ENCODE measurements at places on chromosomes 3 and 15.

DNA sequence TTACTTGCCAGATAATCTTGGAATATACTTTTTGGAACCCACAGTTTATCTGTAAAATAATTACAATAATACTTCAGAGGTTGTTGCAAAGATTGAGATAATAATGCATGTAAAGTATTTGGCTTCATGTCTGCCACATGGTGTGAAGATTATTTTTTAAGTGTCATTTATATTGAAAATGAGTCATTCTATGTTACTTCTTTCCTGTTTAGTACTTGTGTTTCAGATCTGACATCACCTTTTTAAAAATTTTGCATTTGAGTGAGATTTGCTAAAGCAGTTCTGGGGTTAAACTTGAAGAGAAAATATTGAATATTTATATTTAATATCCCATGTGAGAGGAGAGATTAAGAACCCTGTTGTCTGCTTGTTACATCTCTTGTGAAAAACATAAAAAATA, 31.2 kb downstream of the IQGAP1 start:
- no peak for DNase-seq

- no peak for DNase-seq
Measured at GRCh38 chr15:63573533-63573932, 23.7 kb upstream of the FBXL22 start.

DNA sequence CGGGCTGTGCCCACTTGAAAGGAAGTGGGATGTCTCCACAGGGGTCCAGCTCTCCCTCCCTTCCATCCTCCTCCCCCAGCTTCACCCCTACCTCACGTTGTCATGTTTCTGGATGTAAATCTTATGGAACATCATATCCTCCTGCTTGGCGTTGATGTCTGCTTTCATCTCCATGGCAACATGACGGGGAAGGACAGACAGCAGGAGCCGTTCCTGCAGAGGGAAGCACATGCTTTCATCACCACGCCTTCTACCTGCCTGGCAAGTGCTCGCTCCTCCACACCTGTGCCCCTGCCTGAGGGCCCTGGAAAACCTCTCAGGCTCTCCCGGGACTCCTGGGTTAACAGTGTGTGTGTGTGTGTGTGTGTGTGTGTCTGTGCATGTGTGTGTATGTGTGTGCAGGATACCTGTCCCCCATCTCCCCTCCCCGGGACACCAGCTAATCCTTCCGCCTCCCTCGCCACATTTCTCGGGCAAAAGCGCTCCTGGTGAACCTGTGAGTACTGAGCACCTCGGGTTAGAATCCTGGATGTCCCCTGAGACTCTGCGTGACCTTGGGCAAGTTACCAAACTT, 101.1 kb downstream of the ADCY5 start:
- no peak for DNase-seq

GRCh38 chr3:138062626-138063025, 52.7 kb downstream of the CLDN18 start:
- DNase-seq, result peak; percentile 61

- no peak for DNase-seq
Measured at GRCh38 chr3:195248281-195248680, 22.7 kb downstream of the XXYLT1 start.

GRCh38 chr3:15204005-15204404, 2.0 kb upstream of the CAPN7 start:
- peak; percentile 21 for DNase-seq

DNA sequence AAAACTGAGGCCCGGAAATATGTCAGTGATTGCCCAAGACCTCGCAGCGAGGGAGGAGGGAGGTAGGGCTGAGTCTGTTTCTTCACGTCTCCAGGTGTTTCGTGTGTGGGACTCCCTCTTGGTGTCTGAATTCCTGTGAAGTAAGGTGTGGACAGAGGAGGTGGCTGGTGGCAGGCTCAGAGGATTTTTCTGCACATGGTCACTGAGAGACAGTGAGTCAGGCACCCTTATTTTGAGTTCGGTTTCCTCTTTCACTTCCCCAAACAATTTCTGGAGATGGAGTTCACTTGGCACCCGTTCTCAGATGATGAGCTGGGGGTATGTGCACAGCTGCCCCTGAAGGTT, 46.3 kb upstream of the VPS8 start:
- DNase-seq, result peak; percentile 48

DNA sequence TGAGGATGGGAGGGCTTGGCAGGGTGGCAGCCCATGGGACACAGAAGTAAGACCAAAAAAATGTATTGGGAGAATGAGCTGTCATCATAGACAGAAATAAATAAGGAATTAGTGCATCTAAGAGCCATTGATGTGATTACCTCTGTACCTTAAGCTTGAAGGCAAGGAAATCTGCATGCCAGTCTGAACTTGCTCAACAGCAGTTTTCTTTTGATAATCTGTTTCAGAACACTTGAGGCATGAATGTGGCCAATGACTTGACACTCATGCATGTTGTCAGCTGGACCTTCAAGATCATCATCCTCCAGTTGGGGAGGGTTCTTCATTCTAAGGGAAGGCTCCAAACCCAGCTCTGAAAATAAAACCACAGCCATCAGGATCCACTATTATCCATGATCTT, 148.5 kb downstream of the DCLK3 start:
- DNase-seq, result no peak

- DNase-seq, result no peak
Measured at GRCh38 chr3:37241880-37242279, 67.5 kb upstream of the LRRFIP2 start.

- DNase-seq, result no peak
Measured at GRCh38 chr15:47954196-47954595, 166.6 kb upstream of the SLC24A5 start.

DNA sequence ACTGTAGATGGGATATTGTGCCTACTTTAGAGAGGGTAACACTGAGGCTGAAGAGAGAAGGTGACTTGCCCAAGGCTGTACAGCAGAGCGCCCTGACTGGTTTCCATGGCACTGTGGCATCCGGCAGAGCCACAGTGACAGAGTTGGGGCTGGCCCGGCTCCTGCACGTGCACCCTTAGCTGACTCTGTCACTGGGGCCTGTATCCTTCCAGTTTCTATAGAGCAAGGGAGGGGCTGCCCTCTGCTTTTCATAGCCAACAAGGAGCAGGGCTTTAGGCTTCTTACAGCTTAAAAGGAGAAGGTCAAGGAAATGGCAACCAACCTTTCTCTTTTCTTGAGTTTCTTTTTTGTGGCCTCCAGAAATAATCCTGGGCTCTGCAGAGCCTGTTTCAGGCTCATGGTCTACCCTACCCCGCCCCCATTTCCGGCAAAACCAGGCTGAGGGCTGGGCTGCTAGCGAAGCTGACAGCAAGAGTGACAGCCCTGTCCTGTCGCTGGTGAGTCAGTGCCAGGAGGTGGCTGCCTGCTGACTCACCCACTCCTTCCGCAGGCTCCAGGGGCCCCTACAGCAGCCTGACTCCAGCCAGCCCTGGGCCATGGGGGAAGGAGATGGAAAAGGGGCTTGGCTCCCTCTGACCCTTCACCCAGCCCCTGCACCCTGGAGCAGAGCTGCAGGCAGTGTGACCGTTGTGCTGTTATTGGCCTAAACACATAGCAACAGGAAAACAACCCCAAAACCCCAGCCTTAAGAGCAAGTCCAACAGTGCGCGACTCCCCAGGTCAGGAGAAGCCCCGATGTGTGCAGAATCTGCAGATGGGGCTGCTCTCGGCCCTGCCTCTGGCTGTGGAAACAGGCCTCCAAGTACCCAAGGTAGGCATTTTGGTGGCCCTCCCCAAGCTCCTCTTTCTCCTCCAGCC, 29.8 kb downstream of the SLC6A6 start:
- DNase-seq, result peak; percentile 91

GRCh38 chr3:171086914-171087313, 60.4 kb upstream of the SLC2A2 start:
- DNase-seq, result no peak

- no peak for DNase-seq
Measured at GRCh38 chr15:42286445-42287029, 13.3 kb upstream of the TMEM87A start.

DNA sequence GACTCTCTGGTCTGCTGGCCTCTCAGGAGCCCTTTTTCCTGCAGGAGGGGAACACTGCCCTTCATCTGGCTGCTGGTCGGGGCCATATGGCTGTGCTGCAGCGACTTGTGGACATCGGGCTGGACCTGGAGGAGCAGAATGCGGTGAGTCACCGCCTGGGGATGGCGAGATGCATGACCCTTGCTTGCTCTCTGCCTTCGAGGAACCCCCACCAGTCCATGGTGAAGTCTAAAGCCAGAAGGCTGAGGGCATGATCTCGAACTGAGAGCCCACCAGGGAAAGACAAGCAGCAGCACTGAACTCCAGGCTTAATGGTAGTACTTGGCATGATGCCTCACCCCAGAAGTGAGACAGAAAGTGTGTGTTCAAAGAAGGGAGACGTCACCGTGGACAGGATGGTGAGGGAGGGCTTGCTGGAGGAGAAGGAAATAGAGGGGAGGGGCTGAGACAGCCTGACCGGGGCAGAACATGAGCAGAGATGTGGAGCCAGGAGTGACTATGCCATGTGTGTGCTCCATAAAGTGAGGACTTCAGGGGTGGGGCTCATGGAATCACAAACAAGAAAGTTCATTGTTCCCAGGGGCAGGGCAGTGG, 19.2 kb downstream of the ANKDD1A start:
- no peak for DNase-seq

DNA sequence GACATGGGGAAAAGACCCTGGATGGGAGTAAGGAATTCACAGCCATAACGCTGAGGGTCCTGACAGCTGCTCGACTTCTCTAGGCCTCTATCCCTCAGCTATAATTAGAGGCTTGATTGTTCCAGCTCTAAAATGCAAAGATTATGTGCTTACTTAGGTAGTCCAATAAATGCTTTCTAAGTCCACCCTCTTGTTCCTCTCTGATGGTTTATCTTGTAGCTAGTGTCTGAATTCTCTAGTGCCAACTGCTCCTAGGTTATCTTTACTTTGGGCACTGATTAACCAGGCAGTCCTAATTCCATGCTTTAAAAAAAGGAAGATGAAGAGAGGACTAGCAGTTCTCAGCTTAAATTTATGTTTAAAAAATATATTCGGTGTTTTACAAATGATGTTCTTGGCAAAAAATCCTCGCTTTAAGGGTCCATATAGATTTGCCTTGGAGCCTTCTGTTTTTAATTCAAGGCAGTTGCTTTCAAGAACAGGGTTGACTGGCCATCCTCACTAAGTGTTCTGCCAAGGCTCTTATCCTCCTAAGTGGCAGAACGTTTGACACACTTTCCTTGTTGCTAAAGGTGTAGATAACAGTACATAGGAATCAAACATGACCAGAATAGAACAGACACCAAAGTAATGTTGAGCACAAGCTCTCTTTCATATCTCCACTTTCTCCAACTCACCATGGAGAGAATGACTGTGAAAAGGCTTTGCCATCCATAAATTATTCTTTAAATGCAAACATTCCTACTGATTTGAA, 60.6 kb downstream of the THRB start:
- DNase-seq, result no peak

DNA sequence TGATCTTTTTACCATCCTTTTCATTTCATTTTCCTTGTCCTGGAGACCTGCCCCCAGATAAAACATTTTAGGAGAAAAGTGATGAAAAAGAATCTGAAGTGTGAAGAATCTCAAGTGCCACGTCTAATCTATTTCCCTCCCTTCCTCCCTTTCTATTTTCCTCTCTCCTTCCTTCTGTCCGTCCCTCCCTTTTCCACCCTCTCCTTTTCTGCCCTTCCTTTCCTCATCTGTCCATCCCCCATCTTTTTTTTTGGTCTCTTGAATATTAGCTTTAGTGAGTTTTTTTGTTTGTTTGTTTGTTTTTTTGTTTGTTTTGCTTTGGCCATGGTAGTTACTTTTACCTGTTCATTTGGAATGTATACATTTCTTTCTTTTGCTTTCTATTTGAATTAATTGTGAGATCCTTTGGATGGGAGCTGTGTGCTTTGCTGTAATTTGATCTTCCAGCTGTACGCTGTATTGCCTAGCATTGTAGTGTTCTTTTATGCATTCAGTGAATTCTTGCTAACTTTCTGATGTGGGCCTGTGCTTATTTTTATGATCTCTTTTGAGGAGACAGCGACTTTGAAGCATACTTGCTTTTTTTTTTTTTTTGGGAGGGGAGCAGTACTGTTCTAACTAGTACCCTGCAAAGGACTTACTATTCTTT, 19.2 kb downstream of the CDIN1 start:
- peak; percentile 28 for DNase-seq

GRCh38 chr3:74121761-74122160, 492.7 kb downstream of the CNTN3 start:
- no peak for DNase-seq

GRCh38 chr3:69357196-69357595, 28.7 kb downstream of the FRMD4B start:
- peak; percentile 21 for DNase-seq

DNA sequence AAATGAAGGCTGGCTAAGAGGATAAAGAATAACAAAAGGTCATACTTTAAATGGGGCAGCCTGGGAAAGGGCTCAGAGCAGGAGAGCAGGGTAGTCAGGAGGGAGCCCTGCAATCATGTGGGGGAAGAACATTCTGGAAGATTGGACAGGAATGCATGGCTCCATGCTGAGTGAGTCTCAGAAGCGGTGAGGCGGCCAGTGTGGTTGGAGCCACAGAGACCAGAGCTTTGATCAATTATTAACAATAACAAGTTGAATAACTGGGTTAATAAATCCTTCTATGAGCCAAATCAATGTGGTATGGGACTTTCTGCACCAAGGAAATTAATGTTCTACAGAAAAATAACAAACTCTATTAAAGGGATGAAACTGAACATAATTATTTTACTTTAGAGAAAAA, 57.9 kb upstream of the DCUN1D1 start:
- peak; percentile 24 for DNase-seq

DNA sequence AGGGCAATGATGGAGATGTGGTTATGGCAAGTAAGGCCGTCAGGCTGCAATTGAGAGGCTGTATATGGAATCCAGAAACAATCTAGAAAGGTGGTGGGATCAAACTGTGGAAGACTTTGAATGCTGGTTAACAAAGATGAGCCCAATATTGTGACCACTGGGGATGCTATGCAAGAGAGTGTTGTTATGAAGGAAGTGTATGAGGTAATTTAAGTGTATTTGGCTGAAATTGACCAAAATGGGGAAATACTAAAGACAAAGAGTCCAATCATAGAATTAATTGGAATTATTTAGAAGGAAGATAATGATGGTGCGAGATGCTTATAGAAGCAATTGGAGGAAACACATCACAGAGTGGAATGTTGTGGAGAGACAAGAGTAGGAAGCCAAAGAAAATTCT, 24.5 kb downstream of the BTLA start:
- DNase-seq, result no peak

GRCh38 chr3:42690191-42690590, 4.9 kb downstream of the KLHL40 start:
- no peak for DNase-seq

GRCh38 chr3:11392014-11392859, 120.0 kb downstream of the ATG7 start:
- DNase-seq, result peak; percentile 89

DNA sequence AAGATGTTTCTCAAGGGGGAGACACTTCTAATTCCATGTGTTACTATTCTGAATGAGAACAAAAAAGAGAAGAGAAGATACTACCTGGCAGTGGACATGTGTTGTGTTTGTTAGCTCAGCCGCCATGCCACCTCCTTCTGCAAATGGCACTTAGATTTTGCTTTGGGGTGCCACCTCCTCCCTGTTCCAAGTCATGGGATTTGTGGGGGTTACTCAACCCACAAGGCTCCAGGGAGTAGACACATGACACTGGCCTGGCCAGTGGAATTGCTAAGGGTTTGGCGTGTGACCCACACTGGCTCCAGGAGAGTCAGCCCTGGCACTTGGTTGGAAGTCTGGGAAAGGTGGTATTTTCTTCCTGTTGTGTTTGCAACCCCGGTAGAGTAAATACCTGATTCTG, 129.1 kb downstream of the ZNF621 start:
- DNase-seq, result no peak

GRCh38 chr3:132679911-132680310, 19.8 kb downstream of the UBA5 start:
- DNase-seq, result no peak

- no peak for DNase-seq
Measured at GRCh38 chr3:65343736-65344135, 655.9 kb upstream of the ADAMTS9 start.

GRCh38 chr15:94451466-94451865, 220.1 kb downstream of the MCTP2 start:
- no peak for DNase-seq

Measured in fibroblast of skin of scalp (primary cell).